ENCODE measurements at places on chromosomes 6 and 20.

GRCh38 chr6:117483645-117484016, 1.2 kb downstream of the DCBLD1 start:
- H3K27ac ChIP-seq: no peak overlapping the region
- H3K4me1 ChIP-seq: no peaks in the 10 kb centered on the region
- no peaks in the 10 kb centered on the region for H3K36me3 ChIP-seq
- H3K27me3 ChIP-seq: peaks cover 21% of the 10 kb centered on the region

- no peaks in the 10 kb centered on the region for H3K27me3 ChIP-seq
- peaks cover 8% of the 10 kb centered on the region for H3K4me1 ChIP-seq
- no peak overlapping the region for H3K27ac ChIP-seq
- H3K4me3 ChIP-seq: no peak overlapping the region
Observed at GRCh38 chr20:63185215-63185796, 30.6 kb downstream of the YTHDF1 start.

DNA sequence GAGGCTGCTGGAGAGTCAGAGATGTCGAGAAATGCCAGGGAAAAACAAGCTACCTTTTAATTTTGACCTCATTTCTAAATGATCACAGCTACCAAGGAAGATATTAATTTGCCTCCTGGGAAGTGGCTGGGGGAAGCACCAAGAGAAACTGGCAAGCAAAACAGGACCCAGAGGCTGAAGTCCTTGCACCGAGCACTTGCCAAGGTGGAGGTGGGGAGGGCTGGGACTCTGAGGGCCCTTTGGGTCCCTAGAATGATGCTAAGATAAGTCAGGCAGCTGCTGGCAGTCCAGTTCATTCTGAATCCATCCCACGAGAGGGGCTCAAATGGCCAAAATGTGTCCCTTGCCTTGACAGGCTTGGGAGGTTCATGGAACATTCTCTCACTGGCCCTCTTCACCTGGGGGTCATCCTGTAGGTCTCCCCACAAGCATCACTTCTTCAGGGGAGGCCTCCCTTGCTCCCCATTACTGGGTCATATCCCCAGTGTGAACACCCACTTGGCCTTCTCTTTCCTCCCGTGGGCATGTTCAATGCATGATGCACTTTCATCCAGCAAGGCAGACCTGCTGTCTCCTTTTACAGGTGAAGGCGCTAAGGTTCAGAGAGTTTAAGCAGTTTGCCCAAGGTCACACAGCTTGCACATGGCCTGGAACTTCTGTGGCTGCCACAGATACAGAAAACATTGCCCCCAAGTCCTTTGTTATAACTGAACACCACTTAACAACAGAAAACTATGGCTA, 39.1 kb upstream of the BLCAP start:
- no peaks in the 10 kb centered on the region for H3K36me3 ChIP-seq
- H3K27me3 ChIP-seq: peaks cover 32% of the 10 kb centered on the region
- no peak overlapping the region for H3K4me3 ChIP-seq
- no peak for DNase-seq
- H3K4me1 ChIP-seq: peaks cover 17% of the 10 kb centered on the region

DNA sequence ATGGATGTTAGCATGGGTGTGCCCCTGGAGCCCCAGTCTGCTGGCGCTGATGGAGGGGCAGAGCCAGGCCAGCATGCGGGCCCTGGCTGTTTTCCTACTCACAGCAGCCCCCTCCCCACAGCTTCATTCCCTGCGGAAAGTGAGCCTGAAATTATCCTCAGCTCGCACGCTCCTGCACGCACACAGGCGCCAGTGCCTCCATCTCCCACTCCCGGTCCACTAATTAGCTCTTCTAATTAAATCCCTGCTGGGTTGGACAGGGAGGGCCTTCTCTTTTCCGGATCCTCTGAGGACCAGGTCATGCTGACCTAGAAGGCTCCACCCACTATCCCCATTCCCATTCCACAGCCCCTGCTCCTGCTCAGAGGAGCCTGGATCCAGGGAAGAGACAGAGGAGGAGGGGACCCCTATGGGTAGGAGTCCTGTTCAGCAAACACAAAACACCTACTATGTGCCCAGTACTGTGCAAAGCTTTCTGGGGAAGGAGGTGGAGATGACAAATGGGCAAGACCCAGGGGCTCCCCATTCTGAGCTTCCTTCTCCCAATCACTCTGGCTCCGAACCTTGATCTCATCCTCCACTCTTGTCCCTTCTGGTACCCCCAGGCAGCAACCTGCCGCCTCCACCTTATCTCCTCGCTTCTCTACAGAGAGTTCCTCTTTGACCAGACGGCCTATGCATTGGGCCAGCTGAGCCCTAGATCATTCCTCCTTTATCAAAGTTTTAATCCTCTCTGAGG, 70.2 kb upstream of the CCDC167 start:
- no peaks in the 10 kb centered on the region for H3K36me3 ChIP-seq
- H3K27ac ChIP-seq: peak overlapping the region; percentile 14
- no peak for DNase-seq
- H3K4me1 ChIP-seq: peaks cover 35% of the 10 kb centered on the region
- H3K4me3 ChIP-seq: no peak overlapping the region

GRCh38 chr6:145736661-145737144, 1.4 kb upstream of the EPM2A start:
- no peaks in the 10 kb centered on the region for H3K36me3 ChIP-seq
- peak overlapping the region; percentile 68 for H3K4me3 ChIP-seq
- H3K4me1 ChIP-seq: peaks cover 5% of the 10 kb centered on the region
- DNase-seq: no peak

GRCh38 chr6:78670156-78670555, 197.2 kb upstream of the IRAK1BP1 start:
- H3K27ac ChIP-seq: no peak overlapping the region
- no peak for DNase-seq
- no peaks in the 10 kb centered on the region for H3K27me3 ChIP-seq
- H3K4me3 ChIP-seq: no peak overlapping the region
- no peaks in the 10 kb centered on the region for H3K4me1 ChIP-seq

- no peaks in the 10 kb centered on the region for H3K27me3 ChIP-seq
- H3K4me1 ChIP-seq: no peaks in the 10 kb centered on the region
- H3K36me3 ChIP-seq: no peaks in the 10 kb centered on the region
- H3K4me3 ChIP-seq: no peak overlapping the region
Observed at GRCh38 chr6:18439581-18439980, 52.4 kb downstream of the RNF144B start.

- no peaks in the 10 kb centered on the region for H3K4me1 ChIP-seq
- no peak overlapping the region for H3K4me3 ChIP-seq
- H3K27ac ChIP-seq: no peak overlapping the region
- H3K27me3 ChIP-seq: no peaks in the 10 kb centered on the region
- H3K36me3 ChIP-seq: no peaks in the 10 kb centered on the region
Observed at GRCh38 chr6:15893556-15894253, 230.9 kb upstream of the DTNBP1 start.

GRCh38 chr6:107244742-107245480, 129.6 kb upstream of the BEND3 start:
- no peak overlapping the region for H3K4me3 ChIP-seq
- no peaks in the 10 kb centered on the region for H3K27me3 ChIP-seq
- H3K4me1 ChIP-seq: no peaks in the 10 kb centered on the region
- DNase-seq: no peak

DNA sequence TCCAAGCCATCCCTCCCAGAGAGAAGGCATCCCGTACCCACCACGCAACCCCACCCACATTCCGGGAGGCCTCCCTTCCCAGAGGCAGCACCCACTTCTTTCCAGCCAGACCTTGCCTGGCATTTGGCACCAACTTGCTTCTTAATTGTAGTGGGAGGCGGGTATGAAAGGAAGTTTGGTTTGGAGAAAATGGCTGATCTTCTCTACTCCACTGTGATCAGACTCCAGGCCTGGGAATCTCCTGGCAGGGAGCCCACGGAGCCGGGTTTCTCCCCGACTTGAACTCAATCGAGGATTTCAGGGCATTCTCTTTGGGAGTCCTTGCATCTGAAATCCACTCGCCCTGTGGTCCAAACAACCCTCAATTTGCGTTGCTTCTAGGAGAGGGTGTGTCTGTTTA, 107.1 kb downstream of the ZDHHC14 start:
- H3K4me1 ChIP-seq: peaks cover 14% of the 10 kb centered on the region
- H3K27ac ChIP-seq: no peak overlapping the region
- H3K27me3 ChIP-seq: no peaks in the 10 kb centered on the region
- no peak for DNase-seq

GRCh38 chr6:11754625-11755271, 23.9 kb downstream of the ADTRP start:
- H3K4me3 ChIP-seq: no peak overlapping the region
- no peak for DNase-seq
- H3K4me1 ChIP-seq: no peaks in the 10 kb centered on the region
- H3K36me3 ChIP-seq: no peaks in the 10 kb centered on the region
- no peaks in the 10 kb centered on the region for H3K27me3 ChIP-seq
- H3K27ac ChIP-seq: no peak overlapping the region

DNA sequence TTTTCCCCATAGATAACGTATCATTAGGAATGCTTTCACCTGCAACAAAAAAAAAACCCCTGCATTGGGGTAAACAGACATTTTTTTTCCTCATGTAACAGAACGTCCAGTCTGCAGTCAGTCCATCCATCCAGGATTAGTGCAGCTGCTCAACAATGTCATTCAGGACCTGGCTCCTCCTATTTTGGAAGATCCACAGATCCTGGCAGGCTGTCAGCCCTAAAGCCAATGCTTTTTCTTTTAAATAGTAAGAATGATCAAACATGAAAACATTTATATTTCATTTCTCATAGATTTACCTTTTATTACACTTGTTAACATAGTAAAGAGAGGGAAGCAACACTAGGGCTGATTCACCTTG, 116.5 kb upstream of the CCDC28A start:
- H3K4me1 ChIP-seq: peaks cover 2% of the 10 kb centered on the region
- H3K27ac ChIP-seq: no peak overlapping the region
- no peaks in the 10 kb centered on the region for H3K36me3 ChIP-seq
- H3K27me3 ChIP-seq: no peaks in the 10 kb centered on the region
- H3K4me3 ChIP-seq: no peak overlapping the region

GRCh38 chr20:19840111-19840710, 82.2 kb downstream of the RIN2 start:
- H3K36me3 ChIP-seq: no peaks in the 10 kb centered on the region
- no peak for DNase-seq
- H3K4me3 ChIP-seq: no peak overlapping the region
- peaks cover 3% of the 10 kb centered on the region for H3K4me1 ChIP-seq

DNA sequence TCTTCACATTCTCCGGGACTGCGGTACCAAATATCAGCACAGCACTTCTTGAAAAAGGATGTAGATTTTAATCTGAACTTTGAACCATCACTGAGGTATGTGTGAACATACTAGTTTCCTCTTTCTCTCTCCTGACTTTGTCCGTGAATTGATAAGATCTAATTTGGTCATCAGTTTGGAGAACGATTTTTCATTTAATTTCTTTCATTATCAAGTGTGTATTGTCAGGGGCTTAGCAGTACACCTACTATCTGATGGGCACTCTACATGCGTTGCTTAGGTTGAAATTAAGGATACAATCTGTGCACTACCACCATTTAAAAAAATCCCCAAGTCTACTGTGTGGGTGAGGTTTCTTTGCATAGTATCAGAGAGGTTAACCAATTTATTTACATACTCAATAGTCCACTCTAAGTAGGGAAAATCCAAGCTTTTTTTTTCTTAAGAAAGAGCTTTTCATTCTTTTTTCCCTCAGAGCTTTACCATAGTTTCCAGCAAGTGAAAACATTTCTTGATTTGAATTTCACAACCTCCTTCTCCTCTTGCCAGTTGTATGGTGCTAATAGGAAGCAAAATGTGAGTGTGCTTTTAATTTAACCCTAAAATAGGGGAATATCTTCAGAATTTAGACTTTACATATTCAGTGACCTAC, 105.4 kb upstream of the ESR1 start:
- DNase-seq: no peak
- no peaks in the 10 kb centered on the region for H3K27me3 ChIP-seq
- H3K4me1 ChIP-seq: no peaks in the 10 kb centered on the region
- H3K36me3 ChIP-seq: no peaks in the 10 kb centered on the region
- no peak overlapping the region for H3K27ac ChIP-seq

DNA sequence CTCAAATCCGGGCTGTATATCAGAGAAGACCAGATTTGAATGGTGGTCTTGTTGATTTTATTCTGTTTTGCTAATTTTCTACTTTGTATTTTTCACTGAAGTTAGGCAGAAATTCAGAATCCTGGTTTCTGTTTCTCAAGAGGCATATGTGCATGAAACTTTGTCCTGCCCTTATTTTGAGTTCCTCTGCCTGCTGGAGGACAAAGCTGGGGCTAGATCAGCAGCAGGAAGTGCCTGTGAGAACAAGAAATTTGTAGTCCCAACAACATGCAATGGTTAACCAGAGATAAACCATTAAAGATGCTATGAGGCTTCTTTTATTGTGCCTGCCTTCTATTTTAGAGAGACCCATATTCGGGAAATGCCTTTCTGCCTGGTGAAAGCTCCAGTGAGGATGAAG, 37.1 kb downstream of the BEND6 start:
- no peak for DNase-seq
- no peaks in the 10 kb centered on the region for H3K36me3 ChIP-seq
- no peaks in the 10 kb centered on the region for H3K27me3 ChIP-seq
- H3K4me1 ChIP-seq: no peaks in the 10 kb centered on the region
- no peak overlapping the region for H3K4me3 ChIP-seq

DNA sequence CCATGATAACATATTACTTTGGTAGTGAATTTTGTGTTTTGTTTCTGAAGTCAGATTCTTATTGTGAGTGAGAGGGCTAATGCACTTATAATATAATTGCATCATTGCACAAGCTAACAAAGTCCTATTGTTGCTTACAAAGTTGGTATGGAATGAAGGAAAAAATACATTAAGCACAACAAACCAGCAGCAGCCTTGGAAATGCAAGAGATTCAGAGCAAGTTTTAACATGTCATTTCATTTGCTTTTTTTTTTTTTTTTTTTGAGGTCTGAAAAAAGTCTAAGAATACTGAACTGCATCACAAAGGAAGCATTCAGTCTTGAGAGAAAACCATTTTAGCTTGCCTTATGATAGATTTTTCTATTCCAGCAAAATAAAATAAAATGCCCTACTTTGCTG, 57.6 kb downstream of the PLCB4 start:
- no peak overlapping the region for H3K27ac ChIP-seq
- no peaks in the 10 kb centered on the region for H3K36me3 ChIP-seq
- H3K4me1 ChIP-seq: peaks cover 3% of the 10 kb centered on the region
- DNase-seq: no peak
- H3K4me3 ChIP-seq: no peak overlapping the region

DNA sequence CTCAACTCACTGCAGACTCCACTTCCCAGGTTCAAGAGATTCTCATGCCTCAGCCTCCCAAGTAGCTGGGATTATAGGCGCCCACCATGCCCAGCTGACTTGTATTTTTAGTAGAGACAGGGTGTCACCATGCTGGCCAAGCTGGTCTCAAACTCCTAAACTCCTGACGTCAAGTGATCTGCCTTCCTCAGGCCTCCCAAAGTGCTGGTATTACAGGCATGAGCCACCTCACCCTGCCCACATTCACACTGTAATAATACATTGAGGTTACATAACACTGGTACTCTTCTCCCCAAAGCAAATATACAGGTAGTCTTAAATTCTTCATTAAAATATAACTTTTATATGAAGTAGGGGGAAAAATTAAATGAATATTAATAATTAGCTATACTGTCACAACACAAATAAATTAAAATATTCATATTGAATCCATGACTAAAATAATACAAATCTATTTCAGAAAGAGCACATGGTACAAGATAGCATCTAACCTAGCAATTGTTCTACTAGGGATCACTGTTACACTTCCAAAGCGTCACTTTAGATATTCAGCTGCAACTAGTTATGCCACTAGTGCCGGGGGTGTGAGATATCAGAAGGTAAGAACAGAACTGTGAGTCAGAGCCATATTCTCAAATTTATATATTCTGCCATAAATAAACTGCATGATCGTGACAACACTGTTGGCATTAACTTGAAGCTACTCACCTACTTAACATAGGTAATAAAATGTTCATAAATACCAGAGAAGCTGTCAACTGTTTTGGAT, 169.1 kb upstream of the SHLD1 start:
- peaks cover 96% of the 10 kb centered on the region for H3K36me3 ChIP-seq
- DNase-seq: no peak
- H3K27ac ChIP-seq: no peak overlapping the region
- H3K27me3 ChIP-seq: no peaks in the 10 kb centered on the region
- H3K4me1 ChIP-seq: no peaks in the 10 kb centered on the region
